Activated T-cell treated with anti-CD3 and anti-CD28 coated beads, Interleukin-2, amount 50 U/mL, for 72 hours (primary cell): ENCODE measurements at places on chromosomes 3 and 15.

- no peak for DNase-seq
These were observed 32.0 kb downstream of the AADACL2 start for GRCh38 chr3:151765685-151766084.

DNA sequence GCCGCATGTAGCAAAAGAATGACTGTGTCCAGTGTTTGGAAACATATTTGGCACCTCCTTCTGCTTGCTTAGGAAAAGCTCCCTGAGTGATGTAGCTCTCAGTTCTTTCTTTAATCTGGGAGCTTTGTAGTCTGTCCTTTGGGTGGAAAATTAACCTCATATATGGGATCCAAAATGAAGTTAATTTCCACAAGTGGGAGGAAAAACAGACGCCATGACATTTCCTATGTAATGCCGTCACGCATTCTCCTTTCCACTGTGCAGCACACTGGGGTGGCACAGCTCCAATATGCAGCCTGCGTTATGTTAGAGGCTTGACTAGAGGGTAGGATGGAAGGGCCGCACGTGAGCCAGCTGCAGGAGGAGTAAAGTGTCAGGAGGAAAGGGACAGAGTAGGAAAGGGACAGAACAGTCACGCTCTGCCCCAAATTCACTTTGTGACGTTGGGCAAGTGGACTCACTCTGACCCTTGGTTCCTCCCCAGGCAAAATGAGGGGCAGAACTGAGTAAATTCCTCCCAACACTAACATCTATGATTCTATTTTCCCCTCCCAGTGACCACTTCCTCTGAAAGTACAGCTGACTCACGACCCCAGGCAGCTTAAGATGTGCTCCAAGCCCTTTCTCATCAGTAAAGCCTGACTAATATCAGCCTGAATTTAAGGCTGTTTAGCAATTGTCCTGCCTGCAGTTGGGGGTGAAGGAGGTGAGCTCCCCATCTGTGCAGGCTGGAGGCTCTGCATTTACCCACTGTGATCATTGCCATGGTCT, 176.5 kb upstream of the PFN2 start:
- DNase-seq: peak; percentile 21

DNA sequence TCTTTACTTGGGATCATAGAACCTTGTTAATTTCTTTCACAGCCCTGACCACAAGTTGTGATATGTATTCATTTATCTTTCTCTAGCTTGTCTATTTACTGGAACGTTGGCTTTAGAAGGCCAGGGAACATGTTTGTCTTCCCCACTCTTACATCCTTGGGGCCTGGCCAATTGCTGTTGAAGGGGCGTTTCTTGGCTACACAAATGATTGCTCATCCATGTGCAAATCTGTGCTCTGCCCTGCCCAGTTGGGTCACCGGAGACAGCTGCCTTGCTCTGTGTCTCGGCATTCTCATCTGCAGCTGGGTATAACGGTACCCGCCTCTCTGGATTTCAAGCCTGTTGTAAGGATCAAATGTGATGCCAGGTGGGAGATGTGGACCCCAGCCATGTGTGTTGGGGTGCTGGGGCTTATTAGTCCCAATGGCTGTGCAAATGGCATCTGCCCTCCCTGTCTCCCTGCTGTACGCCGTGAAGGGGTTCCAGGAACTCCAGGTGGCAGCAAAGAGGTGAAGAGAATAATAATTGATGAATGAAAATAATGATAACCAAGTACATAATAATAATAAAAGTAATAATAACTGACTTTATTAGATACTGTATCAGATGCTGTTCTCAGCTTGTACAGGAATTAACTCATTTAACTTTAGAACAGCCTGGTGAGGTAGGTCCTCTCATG, 24.0 kb upstream of the TLE3 start:
- no peak for DNase-seq

- no peak for DNase-seq
These were observed 142.4 kb upstream of the TMC3 start for GRCh38 chr15:81516461-81516860.

GRCh38 chr3:134956844-134957243, 161.8 kb downstream of the EPHB1 start:
- DNase-seq: no peak

- DNase-seq: no peak
These were observed 194.0 kb upstream of the LMCD1 start for GRCh38 chr3:8307545-8308110.

DNA sequence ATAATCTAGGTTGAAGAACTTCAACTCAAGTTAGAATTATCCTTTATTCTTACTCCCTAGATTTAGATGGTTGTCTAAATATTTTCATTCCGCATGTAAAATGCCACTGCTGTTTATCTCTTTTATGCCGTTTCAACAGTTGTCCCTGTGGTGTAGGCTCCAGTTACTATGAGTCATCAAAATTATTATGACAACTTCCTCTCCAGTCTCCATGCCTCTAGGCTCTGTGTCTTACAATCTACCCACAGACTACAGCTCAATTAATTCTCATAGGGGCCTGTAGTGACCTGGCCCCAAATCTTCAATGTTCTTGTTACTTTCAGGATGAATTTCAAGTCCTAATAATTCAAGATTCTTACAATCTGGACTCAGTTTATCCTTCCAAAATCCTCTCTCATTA, 105.8 kb upstream of the UNC13C start:
- no peak for DNase-seq

- peak; percentile 49 for DNase-seq
These were observed 26.1 kb downstream of the TAMM41 start for GRCh38 chr3:11820531-11821041.

- peak; percentile 47 for DNase-seq
These were observed 112.8 kb upstream of the ICE2 start for GRCh38 chr15:60591496-60592370.

DNA sequence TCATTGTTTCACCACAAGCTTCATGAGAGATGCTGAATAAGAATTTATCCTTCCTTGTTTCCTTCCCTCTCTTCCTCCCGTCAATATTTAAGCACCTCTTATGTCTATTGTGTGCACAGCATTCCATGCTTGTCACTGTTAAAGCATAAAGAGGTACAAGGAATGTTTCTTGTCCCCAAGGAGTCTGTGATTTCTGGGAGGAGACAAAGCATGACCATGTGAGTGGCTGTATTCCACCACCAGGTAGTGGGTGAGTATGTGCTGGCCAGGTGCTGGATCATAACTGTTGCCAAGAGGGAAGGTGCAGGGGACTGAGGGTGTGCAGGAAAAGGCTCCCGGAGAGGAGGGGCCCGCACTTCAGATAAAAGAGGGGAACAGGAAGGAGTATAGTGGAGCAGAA, 62.9 kb upstream of the GSK3B start:
- no peak for DNase-seq

- no peak for DNase-seq
These were observed 48.7 kb upstream of the HACD2 start for GRCh38 chr3:123633530-123633929.

- no peak for DNase-seq
These were observed 16.2 kb upstream of the HERC1 start for GRCh38 chr15:63849906-63850305.

DNA sequence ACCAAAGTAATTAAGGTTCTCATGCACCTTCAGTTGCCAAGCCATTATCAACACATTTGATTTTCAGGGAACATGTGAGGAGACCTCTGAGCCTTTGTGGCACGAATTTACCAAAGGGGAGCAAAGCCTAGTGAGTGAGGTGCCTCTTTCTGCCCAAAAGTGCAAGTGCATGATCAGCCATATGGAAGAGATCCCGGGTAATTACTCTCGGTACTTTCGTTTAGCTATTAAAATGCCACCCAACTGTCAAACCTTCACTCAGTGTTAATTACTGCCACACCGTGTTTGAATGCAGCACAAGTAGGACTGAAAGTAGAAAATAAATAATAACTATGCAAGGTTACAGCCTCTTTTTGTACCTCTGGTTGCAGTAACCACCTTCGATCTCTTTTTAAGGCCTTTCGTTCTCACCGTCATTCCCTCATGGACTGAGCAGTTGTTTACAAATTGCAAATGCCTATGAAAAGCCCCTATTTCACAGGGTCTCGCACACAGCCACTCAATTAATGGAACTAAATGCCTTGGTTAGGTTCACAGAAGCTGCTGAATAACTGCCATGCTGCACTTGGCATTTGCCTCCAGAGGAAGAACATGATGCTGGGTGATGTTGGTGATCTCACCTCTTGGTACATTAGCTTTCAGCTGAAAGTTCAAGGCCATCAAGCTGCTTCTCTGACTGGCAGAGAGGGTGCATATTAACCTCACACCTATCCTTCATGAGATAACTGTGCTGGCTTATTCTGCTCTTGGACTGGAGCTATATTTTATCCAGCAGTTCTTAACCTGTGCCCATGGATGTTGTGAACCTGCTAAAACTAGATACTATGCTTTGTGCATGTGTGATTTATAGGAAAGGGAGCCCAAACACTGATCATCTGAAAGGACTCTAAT, 69.9 kb downstream of the TNIK start:
- no peak for DNase-seq

DNA sequence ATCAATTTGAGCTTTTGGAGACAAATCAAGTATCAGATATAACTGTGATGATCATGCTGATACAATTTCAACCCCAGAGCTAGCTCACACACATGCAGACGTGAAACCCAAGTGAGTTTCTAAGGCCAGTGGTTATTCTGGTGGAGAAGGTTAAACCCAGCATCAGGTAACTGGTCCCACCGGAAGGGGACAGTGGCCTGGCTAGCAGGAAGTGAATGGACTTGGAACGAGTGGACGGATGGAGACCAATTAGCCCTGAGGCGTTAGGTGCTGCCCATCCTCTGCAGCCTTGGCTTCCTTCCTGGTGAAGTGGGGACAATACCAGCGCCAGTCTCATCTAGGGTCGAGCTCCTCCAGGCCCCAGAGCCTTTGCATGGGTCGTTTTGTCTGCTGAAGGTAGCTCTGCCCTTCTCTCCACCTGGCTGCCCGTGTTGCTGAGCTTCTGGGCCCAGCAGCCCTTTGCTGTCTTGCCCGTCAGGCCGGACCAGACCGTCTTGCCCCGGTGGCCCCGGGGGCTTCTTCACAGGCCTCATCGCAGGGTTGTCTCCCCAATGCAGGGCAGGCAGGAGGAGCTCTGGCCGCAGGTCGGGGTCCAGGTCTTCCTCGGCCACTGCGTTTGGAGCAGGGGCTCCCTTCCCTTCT, 915 bp upstream of the KCTD6 start:
- no peak for DNase-seq

DNA sequence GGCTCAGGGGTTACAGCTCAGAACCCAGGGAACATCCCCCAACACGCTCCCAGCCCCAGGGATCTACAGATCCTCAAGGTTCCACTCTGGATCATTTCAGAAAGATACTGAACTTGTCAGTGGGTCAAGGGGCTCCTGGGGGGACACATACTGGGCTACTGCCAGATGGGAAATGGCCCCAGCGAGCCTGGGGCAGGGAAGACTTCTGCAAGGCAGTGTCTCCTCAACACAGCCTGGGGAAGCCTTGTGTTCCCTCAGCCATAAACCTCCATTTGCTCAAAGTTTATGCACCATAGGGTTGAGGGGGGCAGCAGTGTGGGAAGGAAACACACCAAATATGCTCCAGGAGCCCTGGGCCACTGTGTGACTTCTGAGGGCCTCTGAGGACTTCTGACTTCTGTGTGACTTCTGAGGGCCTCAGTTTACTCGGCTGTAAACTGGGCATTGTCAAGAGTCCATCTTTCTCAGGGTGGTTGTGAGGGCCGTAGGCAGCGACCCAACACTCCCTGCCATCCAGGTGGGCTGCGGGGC, 58.4 kb downstream of the IQSEC1 start:
- no peak for DNase-seq

DNA sequence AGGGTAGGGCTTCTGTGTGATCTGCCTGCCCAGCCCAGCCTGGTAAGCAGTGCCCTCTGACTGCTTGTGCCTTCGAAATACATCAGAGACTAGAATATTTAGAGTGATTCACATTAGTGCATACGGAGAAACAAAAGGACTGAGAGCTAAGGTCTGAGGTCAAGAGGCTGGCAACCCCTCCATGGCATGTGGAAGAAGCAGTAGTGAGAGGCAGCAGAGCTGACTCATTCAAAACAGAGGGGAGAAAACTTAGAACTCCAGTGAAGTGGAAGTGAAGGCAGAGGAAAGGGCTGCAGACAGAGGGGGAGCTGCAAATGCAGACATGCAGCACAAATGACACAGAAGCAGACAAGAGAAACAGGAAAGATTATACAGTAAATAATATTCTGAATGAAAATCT, 61.6 kb downstream of the ULK4 start:
- no peak for DNase-seq

DNA sequence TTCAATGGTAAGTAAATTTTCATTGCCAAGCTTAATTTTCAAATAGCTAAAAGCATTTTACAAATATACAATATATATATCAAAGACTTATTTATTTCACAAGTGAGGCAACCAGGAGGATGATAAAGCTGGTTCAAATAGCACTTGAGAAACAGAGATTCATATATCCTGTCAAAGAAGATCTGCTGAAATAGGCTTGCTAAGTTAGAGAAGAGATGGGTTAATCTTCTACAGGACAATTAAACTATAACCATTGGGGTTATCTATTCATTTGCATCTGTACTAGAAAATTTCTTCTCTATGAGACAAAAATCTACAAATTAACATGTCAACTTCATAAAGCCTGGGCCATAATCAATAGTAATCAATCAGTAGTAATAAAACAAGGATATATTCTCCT, 637.7 kb upstream of the UBE2E2 start:
- DNase-seq: no peak

DNA sequence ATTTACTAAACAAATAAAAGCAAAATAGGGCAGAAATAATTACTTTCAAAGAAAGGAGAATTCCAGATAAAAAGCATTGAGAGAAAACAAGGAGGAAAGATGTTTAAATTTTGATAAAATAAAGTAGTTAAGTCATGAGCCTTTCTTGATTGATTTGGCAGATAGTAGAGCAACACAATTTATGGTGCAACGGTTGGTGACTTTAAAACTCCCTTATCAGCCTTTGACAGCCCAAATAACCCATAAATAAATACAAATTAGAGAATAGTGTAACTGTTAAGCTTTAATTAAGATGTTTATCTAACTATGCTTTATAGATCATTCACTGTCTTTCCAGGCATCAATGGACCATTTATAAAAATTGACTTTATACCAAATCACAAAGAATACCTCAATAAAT, 54.0 kb upstream of the EIF1B start:
- no peak for DNase-seq

DNA sequence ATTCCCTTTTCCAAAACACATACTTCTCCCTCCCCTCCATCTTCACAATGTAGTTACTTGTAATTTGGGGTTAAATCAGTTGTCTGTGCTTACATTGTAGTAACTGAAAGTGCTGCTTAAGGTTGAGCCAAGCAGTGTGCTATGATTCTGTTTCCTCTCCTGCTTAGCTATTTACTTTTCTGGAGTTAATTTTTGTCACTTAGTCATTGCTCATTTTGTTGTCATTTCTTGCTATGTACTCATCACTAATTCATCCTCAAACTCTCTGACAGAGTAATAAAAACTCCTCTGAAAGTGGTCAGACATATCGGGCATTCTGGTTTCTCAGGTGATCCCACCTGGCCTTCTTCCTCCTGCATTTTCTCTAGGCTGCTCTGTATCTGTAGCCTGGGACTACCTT, 80.7 kb downstream of the PPARG start:
- no peak for DNase-seq

- DNase-seq: no peak
These were observed 356.3 kb downstream of the FOXP1 start for GRCh38 chr3:71227270-71227661.

GRCh38 chr3:111859061-111859973, at the start of gene PHLDB2:
Gene PHLDB2 (plus strand): TSS chr3:111859265. CDS start chr3:111884078, 24,813 bp downstream.
- peak; percentile 75 for DNase-seq
